ENCODE measurements at places on chromosomes 4 and X.

GRCh38 chrX:153694687-153695270 lies 7.1 kb downstream of the SLC6A8 start:
- no peak for DNase-seq

- DNase-seq = no peak
Measured at GRCh38 chrX:39953879-39954278, 143.9 kb downstream of the BCOR start.

DNA sequence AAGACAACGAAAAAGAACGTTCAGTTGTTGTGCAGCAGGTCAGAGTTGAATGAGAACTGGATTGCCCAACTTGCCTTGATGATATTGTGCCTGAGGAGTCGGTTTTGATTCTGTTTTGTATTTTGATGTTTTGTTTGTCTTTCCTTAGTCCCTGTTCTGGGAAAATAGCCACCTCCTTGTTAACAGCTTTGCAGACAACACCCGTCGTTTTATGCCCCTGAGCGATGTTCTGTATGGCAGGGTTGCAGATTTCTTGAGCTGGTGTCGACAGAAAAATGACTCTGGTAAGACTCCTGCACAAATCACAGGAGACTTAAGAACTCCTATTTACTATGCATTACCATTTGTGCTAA lies 4.5 kb downstream of the BST1 start:
- DNase-seq = no peak

DNA sequence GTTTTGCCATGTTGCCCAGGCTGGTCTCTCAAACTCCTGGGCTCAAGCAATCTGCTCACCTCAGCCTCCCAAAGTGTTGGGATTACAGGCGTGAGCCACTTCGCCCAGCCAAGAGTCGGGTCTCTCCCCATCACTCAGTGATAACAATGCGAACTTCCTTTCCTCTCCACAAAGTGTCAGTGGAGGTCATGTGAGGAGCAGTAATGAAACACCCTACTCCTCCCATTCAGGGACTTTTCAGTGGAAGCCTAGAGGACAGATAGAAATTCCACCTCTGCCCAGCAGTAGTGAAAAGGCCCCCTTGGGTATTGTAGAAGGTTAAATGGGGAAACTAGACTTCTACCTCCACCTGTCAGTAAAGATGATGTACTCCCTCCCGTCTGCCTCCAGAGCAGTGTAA lies 141.9 kb upstream of the STK26 start:
- DNase-seq = no peak

- no peak for DNase-seq
Measured at GRCh38 chrX:96683997-96684338, 674 bp upstream of the DIAPH2 start.

DNA sequence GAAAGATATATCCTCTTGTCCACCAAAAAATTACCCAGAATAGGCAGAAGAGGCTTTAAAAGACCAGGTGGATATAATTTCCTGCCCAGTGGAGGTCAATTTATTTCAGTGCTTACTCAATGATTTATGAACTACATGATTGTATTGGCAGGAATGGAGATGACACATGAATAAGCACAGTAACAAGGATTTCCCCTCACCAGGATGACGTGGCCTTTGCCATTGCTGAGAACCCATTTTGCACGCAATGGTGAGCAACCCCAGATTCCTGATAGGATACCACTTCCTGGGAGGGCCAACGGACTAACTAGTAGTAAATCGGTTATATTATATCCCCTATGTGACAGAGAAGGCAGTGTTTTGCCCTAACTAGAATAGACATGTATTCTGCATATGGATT lies 11.6 kb upstream of the TTC29 start:
- no peak for DNase-seq

DNA sequence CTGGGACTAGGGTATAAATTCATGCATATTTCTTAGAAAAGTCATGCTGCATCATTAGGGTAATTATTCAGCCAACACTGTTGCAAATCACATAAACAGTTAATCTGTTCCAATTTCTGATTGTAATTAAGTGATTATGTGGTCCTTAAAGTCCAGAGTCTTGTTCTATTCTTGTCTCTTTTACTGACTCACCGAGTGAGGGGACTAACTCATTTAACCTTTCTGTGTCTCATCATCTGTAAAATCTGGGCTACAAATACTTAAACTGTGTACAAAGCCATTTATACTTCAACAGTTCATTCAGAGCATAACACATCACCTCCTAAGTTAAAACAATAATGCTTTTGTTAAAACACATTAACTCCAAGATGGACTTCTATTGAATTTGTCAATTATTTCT lies 65.4 kb upstream of the KLHL13 start:
- DNase-seq = no peak

- no peak for DNase-seq
Measured at GRCh38 chr4:160848901-160849760, 1314.7 kb downstream of the FSTL5 start.

GRCh38 chr4:113962719-113963265 lies 16.7 kb downstream of the ARSJ start:
- DNase-seq = no peak

DNA sequence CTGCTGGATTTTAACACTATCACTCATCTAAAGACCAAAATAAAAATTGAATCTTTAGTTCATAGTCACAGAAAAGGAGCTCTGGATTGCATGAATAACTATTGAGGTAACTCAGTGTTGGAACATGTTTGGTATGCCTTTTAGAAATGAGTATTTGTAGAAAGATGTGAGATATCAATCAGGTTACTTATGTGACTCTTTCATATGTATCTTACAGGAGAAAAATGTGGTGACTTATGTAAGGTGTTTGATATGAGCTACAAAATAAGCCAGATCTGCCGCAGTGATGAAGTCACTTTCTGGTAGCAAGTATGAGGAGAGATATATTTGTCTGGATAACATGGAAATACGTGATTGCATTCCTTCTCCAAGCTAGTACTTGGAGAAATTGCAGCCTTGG lies 1653.3 kb upstream of the PCDH7 start:
- DNase-seq = no peak

DNA sequence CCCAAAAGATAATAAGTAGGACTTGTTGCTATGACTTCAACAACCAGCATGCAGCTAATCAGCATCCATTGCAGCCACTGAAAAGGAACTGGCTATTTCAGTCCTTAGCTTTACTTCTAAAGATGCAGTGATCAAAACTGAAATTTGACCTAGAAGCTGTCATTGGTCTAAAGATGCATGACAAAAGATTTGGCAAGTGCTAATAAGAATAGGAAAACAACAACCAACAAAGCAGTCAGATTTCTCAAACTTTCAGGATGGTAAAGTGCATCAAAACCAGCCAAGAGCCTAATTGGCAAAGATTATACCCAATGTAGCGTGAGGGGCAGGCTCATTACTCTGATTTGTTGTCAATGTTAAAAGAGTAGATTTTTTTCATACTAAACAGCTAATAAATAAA lies 77.1 kb upstream of the WDR17 start:
- DNase-seq = no peak

GRCh38 chr4:151459375-151459774 lies 50.4 kb downstream of the FHIP1A start:
- no peak for DNase-seq

DNA sequence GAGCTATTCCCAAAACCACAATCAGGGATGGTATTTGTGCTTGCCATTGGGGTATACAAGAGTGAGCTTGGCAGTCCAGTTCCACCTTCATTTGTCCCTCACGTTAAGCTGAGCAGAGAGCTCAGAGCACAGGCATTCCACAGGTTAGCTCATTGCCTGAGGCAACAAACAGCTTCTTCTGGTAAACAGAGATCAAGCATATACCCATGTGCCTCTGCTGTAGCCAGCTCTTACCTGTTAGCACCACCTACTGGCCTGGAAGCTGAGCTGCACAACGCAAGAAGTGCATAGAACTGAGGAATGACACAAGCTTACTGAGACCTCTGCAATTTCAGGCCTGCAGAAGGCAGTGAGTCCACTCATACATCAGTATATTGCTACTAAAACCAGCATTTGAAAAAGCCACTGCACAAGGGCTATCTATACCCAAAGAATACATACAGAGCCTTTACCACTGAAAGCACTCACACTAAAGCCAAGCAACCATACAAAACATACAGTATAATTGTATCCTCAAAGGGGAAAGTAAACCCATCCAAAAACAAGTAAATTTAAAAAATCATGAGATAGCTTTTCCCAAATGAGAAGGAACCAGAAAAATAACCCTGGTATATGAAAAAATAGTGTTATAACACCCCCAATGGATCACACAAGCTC lies 258.3 kb upstream of the GABRA2 start:
- no peak for DNase-seq

- DNase-seq = no peak
Measured at GRCh38 chrX:137430301-137430700, 135.6 kb upstream of the ZIC3 start.

GRCh38 chr4:168777277-168777965 lies 232.6 kb downstream of the CBR4 start:
- DNase-seq = no peak

Measured in CD4-positive, alpha-beta T cell treated with Interleukin-17A for 4 hours (primary cell).